Forelimb muscle (tissue), 1 donor: ENCODE measurements at places on chromosomes 6 and 20.

DNA sequence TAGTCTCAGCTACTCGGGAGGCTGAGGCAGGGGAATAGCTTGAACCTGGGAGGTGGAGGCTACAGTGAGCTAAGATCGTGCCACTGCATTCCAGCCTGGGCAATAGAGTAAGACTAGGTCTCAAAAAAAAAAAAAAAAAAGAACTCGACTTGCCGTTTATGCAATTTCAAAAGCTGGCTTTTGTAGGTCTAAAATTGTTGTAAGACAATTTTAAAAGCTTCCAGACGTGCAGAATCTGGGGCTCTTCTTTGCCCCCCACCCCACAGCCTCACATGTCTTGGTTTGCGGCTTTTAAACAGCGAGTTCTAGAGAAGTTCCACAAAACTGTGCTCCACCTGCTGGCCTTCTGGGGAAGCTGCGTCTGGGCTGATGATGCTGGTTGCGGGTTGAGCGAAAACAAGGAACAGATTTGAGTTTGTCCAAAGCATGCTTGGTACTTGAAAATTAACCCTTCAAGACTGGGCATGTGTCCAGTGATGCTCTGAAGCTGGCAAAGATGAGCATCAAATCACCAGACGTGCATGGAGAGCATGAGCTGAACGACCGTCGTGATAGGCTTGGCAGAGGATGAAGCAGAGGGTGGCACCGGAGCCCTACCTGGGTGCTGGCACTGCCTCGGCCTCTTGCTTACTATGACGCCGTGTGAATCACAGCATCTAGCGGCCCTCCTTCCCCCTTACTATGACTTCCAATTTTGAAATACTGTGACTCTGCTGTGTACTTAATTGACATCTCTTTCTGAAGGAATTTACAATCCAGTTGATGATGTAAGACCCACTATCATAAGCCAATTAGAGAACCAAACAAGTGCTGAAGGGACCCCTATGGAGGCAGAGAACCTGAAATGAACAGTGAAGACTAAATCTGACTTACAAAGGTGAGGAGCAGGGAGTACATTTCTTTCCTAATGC, 171.4 kb downstream of the GMPR start:
- DNase-seq: no peak

- no peak for DNase-seq
Measured at GRCh38 chr6:56902641-56903464, 52.1 kb upstream of the BEND6 start.

GRCh38 chr6:49462071-49462470, 982 bp downstream of the MMUT start:
- no peak for DNase-seq

GRCh38 chr6:33927616-33928015, 123.8 kb upstream of the MLN start:
- no peak for DNase-seq

DNA sequence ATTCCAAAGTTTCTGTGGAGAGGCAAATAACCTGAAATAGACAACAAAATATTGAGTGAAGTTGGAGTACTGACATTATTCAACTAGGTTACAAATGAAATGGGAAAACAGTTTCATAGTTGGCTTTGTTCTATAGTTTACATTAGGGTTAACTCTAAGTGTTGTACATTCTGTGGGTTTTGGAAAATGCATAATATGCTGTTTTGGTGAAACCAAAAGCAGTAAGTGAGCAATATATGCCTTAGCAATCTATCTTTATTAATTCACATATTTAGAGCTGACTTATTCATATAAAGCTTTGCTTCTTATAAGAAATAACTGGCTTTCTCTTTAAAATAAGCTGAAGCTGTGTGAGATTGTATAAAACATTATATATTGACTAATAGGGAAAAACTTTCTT, 157.5 kb upstream of the AHI1 start:
- DNase-seq: no peak

DNA sequence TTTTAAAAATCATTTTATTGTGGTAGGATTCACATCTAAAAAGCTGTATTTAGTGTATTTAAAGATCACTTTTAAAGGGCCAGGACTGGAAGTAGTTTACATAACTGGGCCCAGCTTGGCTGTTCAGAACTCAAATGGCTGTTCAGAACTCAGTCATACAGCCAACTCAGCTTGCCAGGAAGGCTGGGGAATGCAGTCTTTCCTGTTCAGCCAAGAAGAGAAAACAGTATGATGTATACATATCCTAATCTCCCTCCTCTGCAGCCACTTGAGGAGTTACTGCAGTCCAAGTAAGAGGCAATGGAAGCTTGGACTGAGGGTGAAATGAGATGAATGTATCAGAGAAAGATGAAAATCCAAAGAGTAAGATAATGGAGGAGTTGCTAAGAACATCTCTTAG, 24.6 kb downstream of the DSTN start:
- DNase-seq: peak; percentile 48

DNA sequence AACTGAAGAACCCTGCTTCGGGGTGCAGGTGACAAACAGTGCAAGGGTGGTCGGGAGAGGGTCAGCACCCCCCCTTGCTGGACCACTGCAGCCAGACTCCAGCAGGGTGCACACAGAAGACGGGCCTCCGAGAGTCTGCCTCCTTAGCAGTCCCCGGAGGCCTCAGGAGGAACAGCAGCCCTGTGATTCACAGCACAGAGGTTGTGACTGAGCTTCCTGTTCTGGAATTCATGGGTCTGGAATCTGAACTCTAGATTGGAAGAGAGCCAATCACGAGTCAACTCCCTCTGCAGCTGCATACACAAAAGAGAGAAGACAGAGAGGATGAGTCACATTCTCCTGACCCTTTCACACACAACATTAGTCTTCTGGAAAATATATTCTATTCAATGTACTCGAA, 249.0 kb upstream of the OPRM1 start:
- DNase-seq: peak; percentile 16

DNA sequence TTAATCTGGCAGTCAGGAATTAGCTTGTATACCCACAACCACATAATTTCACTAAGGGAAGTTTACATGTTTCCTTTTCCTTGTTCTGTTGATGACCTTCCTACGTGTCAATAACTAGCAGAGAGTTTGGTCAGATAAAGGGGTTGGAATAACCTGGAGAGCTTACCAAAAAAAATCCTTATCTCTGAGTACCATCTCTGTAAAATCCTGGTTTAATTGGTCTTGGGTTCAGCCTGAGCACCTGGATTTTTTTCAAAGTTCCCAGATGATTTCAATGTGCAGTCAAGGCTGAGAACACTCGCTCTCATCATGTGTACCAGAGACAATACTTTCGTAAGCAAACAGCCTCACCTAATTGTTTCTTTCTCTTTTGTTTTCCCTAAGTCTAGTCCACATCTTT, 483.8 kb upstream of the FLRT3 start:
- no peak for DNase-seq

DNA sequence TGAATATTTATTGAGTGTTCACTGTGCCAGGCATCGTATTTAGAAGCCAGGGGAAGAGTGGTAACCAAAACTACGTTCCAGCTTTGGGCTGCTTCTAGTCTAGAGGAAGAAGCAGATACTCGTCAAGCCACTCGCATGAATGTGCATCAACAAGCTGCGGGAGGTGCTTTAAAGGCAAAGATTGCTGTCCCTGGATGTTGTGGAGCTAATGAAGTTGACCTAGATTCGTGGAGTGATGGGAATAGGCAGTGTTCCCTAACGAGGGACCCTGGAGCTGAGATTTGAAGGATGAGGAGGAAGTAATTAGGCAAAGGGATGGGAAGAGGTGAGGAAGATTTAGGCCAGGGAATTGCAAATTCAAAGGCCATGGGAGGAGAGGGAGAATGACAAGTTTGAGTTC, 118.9 kb downstream of the TMEM170B start:
- no peak for DNase-seq

DNA sequence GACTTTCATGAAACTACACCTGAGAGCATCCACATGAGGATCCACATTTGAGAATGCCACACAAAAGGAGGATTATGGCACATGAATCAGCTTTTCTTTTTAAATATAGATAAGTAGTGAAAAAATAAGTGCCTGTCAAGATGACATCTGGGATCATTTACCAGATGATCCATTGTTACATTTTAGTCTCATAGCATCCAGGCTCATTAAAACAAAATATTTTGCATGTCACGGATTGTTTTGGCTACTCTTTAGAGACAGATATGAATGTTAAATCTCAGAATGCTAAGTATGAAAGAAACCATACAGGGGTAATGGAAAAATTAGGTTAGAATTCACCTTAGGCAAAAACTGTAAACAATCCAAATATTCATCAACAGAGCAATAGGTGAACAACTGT, 66.7 kb downstream of the MYO6 start:
- no peak for DNase-seq

GRCh38 chr6:19905584-19905983, 68.4 kb downstream of the ID4 start:
- no peak for DNase-seq

DNA sequence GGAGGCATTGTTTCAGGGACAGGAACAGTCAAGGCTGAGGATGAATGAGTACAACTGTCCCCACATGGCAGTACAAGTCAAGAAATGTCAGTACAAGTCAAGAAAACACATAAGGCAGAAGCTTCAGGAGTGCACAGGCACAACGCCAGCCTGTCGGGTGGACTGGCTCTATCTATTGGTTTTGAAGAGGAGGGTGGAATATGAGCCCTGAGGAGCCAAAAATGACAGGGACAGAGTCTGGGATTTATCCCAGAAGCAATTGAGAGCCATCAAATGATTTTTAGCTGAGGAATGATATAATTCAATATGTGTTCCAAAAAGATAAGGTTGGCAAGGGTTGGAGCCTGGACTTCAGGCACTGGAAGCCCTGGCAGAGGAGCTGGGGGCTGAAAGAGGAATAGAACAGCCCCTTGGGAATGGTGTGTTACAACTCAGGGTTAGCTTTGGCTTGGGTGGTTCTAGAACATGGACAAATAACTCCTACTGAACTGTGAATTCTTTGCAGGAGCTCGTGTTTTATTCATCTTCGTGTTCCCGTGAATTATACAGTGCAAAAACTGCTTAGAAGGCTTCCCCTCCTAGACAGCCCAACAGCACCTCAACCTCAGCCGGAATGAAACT, 425.7 kb upstream of the ARID1B start:
- DNase-seq: no peak

- DNase-seq: no peak
Measured at GRCh38 chr6:163249651-163250101, 164.8 kb upstream of the QKI start.

DNA sequence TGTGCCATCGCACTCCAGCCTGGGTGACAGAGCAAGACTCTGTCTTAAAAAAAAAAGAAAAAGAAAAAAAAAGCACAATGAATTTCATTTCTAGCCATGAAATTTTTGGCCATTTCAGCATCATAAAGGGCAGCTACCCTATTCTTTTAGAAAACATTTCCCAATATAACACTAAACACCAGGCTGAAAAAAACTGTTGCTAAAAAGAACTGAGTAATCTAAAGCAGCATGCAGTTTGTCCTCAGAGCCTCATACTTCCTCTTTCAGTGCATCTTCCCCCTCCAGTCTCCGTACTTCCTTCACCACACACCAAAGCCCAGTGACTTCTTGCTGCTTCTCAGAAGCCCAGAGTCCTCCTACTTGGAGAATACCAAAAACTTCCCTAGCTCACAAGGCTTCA, 5.6 kb upstream of the IFNGR1 start:
- DNase-seq: no peak

GRCh38 chr6:42774201-42774600, 7.7 kb upstream of the BICRAL start:
- no peak for DNase-seq

DNA sequence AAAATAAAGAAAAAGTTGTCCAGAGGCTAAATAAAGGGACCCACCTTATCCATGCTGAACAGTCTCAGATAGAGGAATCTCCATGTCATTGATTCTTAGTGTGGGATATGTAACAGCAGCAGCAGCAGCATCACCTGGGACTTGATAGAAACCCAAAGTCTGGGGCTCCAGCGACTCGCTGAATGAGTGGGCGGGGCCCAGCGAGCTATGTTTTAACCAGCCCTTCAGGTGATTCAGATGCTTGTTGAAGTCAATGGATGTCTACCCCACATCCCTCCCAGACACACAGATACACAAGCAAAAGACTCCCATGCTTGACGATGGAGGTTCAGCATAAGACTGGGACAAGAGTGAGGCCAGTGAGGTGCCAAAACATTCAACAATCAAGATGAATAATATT, 298.6 kb downstream of the UBE3D start:
- no peak for DNase-seq

GRCh38 chr6:32718879-32719278, 22.3 kb upstream of the HLA-DQA2 start:
- no peak for DNase-seq

DNA sequence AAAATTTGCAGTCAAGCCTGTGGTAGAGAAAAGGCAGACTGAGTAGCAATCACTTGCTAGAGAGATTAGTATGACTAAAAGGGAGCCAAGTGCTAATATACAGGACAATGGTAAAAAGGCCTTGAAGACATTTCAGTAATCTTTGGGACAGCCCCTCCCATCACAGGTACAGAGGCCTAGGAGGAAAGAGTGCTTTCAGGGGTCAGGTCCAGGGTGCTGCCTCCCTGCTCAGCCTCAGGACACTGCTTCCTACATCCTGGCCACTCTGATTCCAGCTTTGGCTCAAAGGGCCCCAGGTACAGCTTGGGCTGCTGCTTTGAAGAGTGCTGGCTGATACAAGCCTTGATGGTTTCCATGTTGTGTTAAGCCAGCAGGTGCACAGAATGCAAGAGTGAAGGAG, 543.5 kb downstream of the MMUT start:
- DNase-seq: no peak

DNA sequence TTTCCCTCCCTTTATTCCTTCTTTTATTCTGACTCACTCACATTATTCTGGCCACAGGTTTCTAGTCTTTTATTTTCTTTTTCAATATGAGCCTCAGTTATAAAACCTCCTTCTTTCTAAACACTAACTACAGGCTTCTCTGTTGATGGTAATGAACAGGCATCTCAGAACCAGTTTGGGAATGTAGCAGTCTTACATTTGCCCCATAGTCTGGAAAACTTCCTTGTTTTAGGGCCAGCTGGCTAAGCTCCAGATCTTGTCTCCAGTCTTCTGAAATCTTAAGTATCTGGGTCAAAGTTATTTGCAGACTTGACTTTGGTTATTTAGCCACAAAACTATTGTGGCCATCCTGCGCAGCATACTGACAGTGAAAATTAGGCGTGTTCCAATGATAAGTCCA, 97.0 kb upstream of the MAN1A1 start:
- DNase-seq: no peak
